ENCODE measurements at places on chromosomes 3 and 15. TPM values are rescaled to one million over a fixed set of nuclear protein-coding genes. Genes with fewer than 3 reads are reported as not detected.

GRCh38 chr15:66654361-66654738, 47.7 kb upstream of the SMAD6 start:
- no peak for DNase-seq

SRGAP3 gene
- 3.7 TPM for total RNA-seq

HDAC11 gene
- 41.0 TPM for total RNA-seq

DNA sequence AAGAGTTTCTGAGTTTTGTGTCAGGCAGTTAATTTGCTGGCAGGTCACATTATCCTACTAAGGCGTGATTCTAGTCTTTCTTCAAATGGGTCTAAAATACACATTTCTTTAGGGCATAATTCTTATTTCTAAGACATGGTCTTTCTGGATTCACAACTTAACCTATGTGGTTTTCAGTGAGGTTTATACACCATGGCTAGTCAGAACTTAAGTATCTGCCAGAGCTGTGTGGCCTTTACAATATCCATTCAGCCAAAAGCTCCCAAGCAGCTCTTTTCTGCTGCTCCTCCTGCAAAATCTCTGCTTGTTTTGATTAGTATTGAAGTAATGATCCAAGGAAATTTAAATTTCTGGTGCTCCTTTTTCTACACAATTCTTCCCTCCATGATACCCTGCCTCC, 33.5 kb downstream of the SLC9C1 start:
- no peak for DNase-seq

TTC21A gene
- 1.7 TPM for total RNA-seq

- DNase-seq, result no peak
Measured at GRCh38 chr3:25015599-25015998, 412.5 kb upstream of the RARB start.

GRCh38 chr15:86644339-86644738, 564.7 kb downstream of the AGBL1 start:
- no peak for DNase-seq

DNA sequence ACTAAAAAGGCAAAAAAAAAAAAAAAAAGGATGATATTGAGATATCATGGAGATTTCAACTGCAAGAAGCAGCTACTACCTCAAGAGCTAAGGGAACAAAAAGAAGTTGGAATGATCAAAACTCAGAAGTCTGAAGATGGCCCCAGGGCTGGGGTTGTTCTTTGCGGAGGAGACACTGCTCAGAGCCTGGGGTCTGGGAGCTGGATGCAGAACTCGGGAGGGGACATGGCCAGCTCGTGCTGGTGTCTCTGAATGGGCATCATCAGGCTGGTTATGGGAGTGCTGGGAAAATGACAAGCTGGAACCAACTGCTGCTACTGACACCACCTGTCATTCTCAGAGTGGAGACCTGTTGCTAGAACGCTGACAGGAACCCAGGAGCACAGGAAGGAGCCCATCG, 14.2 kb upstream of the ADIPOQ start:
- no peak for DNase-seq

LAMB2 gene
- total RNA-seq, result 628 TPM

DNA sequence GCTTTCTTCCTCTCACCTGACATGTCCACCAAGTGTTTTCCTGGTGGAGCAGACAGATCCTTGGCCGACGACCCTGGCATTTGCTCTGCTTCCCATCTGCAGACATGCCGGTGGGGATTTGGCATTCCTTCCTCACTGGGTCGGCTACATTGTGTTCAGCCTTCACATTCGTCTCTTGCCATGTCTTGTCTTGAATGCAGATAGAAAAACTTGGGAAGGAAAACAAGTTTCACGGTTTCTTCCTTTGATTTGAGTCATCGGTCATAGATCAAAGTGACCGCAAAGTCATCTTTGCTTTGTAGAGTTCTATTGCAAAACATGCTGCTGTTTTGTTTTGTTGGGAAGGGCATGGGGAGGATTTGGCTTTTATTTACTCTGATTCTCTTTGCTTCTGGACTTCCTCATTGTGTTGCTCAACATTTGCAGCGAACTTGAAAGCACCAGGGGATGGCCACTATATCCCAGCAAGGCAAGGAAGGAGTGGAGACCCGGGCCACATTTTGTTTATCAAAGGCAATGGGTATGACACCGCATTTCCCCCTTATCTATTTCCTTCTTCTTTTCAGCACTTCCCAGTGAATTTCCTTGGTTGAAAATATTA, 321.3 kb downstream of the CACNA2D3 start:
- DNase-seq, result peak; percentile 90

- DNase-seq, result no peak
Measured at GRCh38 chr3:147122350-147122749, 284.0 kb downstream of the ZIC4 start.

TRIM42 gene
- total RNA-seq, result not detected

DNA sequence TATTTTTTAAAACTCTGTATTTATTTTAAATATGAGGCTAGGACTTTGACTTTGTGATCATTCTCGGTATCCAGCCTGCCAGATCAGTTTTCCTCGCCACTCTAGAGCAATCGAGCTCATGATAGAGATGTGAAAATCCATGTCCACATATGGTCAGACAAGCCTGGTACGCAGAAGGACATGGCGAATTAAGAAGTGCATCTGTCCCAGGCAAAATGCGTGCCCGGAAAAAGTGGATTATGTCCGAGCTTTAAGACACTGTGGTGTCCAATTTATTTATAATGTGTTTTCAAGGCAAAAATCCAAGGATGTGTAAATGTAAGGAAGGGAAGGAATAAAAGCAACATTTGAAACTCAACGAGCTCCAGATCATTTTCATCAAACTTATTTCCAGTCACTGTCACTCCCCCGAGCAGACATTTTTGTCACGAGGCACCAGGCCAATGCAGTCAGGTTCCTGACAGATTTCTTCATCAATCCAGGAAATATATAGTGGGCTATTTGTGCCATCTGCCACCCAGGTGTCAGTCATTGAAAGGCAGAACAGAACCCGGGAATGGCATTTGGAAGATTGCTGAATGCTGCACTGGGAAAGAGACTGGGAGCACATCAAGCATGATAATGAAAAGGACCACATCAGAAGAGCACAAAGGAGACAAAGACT, 825.7 kb downstream of the SQOR start:
- DNase-seq, result peak; percentile 83

DNA sequence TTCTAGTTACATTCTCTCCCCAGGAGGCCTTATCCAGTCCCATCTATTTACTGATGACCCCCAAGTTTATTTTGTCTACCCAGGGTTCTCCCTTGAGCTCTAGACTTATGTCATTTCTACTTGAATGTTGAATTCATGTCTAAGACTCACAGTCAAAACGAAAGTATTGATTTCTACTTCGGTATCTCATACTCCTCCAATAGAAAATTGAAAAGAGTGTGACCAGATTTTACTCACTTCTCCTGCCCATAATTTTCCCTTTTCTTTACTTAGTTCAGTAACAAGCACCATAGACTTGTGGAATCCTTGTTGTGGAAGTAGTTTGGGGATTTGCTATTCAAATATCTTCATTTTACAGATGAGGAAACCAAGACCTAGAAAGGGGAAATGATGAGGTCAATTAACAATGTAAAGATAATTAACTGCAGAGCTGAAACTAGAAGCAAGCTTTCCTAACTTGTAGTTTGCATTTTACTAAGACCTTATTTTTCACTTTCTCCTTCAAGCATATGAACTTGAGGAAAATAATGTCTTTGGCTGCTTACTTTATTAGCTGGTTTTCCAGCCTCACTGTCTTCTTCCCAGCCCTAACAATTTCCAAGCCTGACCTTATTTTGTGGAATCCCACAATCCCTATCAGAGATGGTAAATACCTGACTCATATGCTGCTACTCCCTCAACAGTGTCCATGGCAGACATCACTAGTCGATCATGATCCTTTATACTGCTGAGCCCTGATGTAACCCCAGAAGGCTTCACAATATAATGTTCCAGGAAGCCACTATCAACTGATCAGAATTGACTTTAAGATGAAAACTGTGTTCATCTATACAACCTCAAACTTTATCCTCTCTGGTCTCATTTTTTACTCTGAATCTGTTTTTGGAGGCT, 123.9 kb upstream of the AGBL1 start:
- no peak for DNase-seq

CLCN2 gene
- total RNA-seq, result 3.4 TPM

GRCh38 chr3:158109295-158109803, 540 bp upstream of the RSRC1 start:
- DNase-seq, result no peak

- peak; percentile 96 for DNase-seq
Measured at GRCh38 chr15:73982222-73982962, 9.7 kb downstream of the STOML1 start.

DNA sequence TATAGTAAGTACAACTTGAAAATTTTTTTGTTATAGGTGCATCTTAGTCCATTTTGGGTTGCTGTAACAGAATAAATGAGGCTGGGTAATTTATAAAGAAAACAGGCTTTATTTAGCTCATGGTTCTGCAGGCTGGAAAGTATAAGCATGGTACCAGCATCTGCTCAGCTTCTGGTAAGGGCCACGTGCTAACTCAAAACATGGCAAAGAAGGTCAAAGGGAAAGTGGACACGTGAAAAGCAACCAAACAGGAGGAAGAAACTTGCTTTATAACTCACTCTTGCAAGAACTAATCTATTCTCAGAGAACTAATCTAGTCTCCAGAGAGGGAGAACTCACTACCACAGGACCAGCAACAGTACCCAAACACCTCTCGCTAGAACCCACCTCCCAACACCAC, 9.1 kb downstream of the HDGFL3 start:
- DNase-seq, result no peak

DNA sequence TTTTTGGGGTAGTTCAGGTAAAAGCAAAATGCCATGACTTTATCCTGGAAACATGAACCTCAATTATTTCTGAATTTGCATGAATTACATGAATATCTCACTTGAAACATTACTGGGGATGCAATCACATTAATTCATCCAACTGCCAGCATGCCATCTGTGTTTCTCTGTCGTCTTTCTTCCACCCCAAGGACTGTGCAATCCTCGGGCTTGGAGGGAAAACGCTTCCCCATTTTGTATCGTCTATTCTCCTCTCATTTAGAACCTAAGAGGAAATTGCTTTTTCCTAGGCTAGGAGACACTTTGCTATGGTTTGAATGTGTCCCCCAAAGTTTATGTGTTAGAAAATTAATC, 109.4 kb downstream of the SQOR start:
- no peak for DNase-seq

- DNase-seq, result no peak
Measured at GRCh38 chr15:25705433-25706115, 157.6 kb downstream of the ATP10A start.

SLC7A14 gene
- total RNA-seq, result 0.58 TPM

DNA sequence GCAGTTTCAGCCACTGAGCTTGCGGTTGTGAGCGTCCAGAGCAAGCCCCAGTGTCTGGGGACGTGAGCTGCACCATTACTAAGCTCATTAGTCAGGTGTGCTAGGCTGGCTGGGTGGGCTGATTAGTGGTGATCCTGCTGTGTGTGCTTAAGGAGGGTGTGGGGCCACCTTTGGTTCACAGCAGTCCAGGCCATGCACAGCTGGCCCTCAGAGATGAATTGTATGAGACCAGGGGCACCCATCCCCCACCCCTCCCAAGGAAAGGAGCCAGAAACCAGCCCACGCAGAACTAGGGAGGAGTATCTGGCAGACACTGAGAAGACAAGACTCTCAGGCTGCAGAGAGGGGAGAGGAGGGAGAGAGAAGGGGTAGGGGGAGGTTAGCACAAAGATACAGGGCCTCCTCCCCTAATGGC, 3.8 kb downstream of the TYRO3 start:
- DNase-seq, result no peak

CYP1A2 gene
- not detected for total RNA-seq

KY gene
- 0.42 TPM for total RNA-seq

SGO1 gene
- 0.34 TPM for total RNA-seq

- DNase-seq, result no peak
Measured at GRCh38 chr3:66854601-66855151, 143.4 kb upstream of the KBTBD8 start.

PLA1A gene
- 1.8 TPM for total RNA-seq

CPEB1 gene
- 6.0 TPM for total RNA-seq

- peak; percentile 82 for DNase-seq
Measured at GRCh38 chr3:52777127-52777958, at the start of gene ITIH1. Gene ITIH1 (plus strand): TSS chr3:52777599. CDS start chr3:52777616, 17 bp downstream.
